ENCODE measurements at places on chromosomes 1 and 21.

- no peak for DNase-seq
Measured at GRCh38 chr1:247530785-247531184, 5.5 kb downstream of the OR2C3 start.

DNA sequence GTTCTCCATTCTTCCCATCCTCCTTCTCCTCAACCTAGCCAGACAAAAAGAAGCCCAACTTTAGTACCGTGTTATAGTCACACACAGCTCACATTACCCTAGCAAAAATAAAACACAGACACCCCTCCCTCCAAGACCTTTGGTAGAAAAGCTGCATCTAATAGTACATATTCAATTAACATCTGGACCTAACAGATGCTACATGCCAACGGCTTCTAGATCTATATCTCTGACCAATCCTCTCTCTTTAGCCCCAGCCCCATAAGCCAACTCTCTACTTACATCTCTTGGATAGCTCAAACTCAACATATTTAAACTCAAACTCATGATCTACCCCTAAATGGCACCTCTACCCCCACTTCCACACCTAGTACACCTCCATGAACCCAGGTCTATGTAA lies 233.1 kb downstream of the KCNH1 start:
- DNase-seq, result no peak

GRCh38 chr1:7070389-7071029 lies 285.3 kb downstream of the CAMTA1 start:
- peak; percentile 69 for DNase-seq

DNA sequence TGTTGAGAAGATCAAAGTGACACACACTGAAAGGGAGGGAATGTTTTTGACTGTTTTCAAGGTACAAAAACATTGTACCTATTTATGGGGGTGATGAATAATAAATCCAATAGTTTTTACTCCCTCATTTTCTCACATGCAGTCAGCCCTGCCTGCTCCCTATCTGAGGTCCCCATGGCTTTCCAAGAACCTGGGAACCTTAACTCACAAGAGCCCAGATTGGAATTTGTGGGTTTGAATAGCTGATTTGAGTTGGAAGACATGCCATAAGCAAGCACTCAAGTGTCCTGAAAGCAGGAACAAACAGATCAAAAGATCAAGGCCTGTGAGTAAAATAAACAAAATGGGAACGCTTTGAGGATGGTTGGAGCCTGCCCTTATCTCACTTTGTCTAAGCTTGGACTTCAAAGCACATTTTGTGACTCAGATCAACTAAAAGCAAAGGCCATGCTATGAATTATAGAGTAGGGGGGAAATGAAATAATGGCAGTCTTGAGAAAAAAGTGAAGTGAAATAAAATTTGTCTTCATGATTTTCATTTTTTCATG lies 136.6 kb downstream of the LYPLAL1 start:
- no peak for DNase-seq

- DNase-seq, result no peak
Measured at GRCh38 chr1:86718786-86719185, 14.4 kb downstream of the SH3GLB1 start.

DNA sequence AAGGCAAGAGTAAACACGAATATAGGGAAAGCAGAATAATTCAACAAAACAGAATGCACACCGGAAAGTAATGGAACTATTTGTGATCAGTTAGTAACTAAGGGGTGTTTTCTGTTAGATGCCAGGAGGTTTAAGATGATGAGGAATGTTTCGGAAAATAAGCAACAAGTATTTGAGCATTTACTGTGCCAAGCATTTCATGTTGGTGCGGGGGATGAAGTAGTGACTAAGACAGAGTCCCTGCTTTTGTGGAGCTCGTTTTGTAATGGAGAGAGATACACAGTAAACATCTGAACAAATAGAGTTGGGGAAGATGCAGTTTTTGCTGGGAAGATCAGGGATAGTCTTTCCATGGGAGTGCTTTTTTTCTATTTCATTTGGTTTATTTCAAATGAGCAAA lies 78.7 kb downstream of the DYRK1A start:
- DNase-seq, result no peak

- no peak for DNase-seq
Measured at GRCh38 chr1:240136402-240136801, 44.7 kb downstream of the FMN2 start.

- DNase-seq, result no peak
Measured at GRCh38 chr1:100266741-100267140, 725 bp downstream of the RTCA start.

GRCh38 chr1:187338762-187339412 lies 510.1 kb downstream of the PLA2G4A start:
- no peak for DNase-seq

- DNase-seq, result no peak
Measured at GRCh38 chr1:21264898-21265297, 25.4 kb downstream of the ECE1 start.

DNA sequence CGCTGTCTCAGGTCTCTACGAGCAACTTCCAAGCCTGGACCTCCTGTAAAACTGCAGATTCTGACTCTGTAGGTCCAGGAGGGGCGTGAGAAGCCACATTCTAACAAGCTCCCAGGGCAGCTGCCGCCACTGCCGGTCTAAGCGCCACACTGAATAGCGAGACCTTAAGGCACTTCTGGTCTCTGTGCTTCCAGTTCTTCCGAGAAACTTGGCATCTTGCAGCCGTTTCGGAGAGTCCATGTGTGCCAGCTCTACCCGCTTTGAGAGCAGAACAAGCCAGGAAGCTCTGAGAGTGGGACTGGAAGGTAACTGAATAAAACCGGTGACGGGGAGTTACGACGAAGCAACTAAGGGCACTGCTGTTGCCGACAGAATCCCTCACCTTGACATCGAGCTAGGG lies 12.5 kb downstream of the AGT start:
- DNase-seq, result no peak

GRCh38 chr1:178263341-178263740 lies 169.4 kb downstream of the RASAL2 start:
- DNase-seq, result no peak

- DNase-seq, result peak; percentile 26
Measured at GRCh38 chr1:25523542-25523941, 19.9 kb upstream of the LDLRAP1 start.

- DNase-seq, result no peak
Measured at GRCh38 chr1:199040076-199040905, 401.5 kb downstream of the PTPRC start.

DNA sequence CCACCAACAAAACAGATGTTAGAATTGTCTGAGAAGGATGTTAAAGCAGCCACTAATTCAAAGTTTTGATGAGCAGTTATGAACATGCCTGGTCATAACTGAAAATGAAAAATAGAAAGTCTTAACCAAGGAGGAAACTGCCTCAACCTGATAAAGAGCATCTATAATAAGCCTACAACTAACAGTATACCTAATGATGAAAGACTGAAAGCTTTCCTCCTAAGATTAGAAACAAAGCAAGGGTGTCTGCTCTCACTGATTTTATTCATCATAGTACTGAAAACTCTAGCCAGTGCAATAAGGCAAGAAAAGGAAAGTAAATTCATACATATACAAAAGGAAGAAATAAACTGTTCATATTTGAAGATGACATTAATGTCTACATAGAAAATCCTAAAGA lies 82.0 kb downstream of the KCNK1 start:
- DNase-seq, result no peak

DNA sequence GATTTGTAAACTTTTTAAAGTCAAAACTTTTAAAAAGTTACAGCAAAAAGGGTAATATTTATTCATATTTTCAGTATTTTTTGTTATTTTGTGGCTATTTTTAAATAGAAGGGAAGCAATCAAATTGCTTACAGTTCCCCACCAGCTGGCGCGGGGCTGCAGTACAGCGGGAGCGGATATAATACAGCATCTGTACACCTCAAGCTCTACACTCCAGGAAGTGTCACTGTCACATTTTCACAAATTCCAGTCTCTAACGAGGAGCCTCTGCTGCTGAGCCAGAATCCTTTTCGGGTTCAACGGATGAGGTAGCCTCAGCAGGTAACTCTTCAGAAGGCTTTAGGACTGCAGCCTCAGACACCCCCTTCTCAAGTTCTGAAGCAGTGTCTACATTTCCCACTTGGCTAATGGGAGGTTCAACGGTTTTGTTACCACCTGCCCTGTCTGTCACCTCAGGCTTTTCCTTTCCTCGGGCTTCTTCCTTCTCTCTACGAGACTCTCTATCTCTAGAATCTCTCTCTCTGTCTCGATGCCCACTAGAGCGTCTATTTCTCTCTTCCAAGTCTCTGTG lies 11.7 kb downstream of the SOD1 start:
- DNase-seq, result no peak

DNA sequence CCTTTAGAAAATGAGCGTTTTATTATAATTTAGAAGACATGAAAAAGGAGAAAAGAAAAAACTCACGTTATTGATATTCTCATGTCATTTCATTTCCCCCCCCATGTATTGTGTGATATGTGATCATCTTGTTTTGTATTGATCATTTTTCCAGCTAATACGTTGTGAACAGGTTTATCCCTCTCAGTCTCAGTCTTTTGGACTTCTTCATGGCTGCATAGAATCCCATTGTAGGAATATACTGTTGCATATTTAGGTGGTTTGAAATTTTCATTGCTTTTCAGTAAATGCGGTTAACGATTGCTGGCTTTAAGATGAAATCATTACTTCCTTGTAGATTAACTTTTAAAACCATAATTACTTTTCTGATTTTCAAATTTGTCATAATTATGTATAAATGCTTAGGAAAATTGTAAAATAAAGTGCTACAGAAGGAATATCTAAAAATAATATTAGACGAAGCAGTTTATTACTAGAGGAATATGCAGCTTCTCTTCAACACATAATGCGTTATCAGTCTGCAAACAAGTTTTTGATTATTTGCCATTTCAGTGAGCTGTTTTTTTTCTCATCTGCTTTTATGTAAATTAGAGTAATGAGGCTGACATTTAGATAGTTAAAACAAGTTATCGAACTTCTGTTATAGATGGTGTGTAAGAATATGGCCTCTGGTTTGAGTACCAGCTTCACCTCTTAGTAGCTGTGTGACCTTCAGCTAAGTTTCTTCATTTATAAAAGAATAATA lies 1.8 kb downstream of the SON start:
- DNase-seq, result no peak

GRCh38 chr1:107139833-107140702 lies 771 bp upstream of the NTNG1 start:
- DNase-seq, result peak; percentile 73

- DNase-seq, result no peak
Measured at GRCh38 chr1:53982034-53982762, 35.8 kb downstream of the LDLRAD1 start.

GRCh38 chr1:7953850-7954609 lies 7.5 kb upstream of the PARK7 start:
- DNase-seq, result peak; percentile 96

DNA sequence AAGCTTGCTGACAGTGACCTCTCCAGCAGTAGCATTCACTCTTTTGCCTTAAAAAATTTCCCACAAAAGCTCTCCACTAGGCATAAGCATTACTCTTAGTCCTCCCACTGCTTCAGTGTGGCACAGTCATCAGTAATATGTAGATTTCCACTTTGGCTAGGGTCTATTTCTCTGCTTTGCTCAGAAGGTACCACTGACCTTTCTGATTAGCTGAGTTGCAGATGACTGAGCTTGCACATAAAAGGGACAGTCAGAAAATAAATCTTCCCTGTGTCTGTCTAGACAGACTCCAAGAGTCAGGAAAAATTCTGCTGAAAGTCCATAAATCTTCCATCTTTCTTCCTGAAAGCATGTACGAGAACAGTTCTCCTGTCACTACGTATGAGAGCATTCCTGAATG lies 56.6 kb upstream of the APP start:
- no peak for DNase-seq

GRCh38 chr1:11979028-11979850 lies 1.0 kb upstream of the MFN2 start:
- peak; percentile 88 for DNase-seq

GRCh38 chr1:173210283-173210682 lies 3.2 kb upstream of the TNFSF4 start:
- no peak for DNase-seq

GRCh38 chr1:162629651-162630050 lies 2.6 kb upstream of the DDR2 start:
- DNase-seq, result peak; percentile 39

- peak; percentile 47 for DNase-seq
Measured at GRCh38 chr1:43062527-43063095, 103.9 kb upstream of the SLC2A1 start.

- no peak for DNase-seq
Measured at GRCh38 chr1:167716000-167716271, 5.8 kb upstream of the MPZL1 start.

GRCh38 chr1:235821361-235821981 lies 45.2 kb downstream of the LYST start:
- no peak for DNase-seq

GRCh38 chr1:245173446-245174211 lies 18.8 kb downstream of the KIF26B start:
- no peak for DNase-seq

GRCh38 chr1:214565310-214565709 lies 13.9 kb upstream of the PTPN14 start:
- DNase-seq, result no peak

- no peak for DNase-seq
Measured at GRCh38 chr1:7555391-7556185, 215.5 kb upstream of the VAMP3 start.

DNA sequence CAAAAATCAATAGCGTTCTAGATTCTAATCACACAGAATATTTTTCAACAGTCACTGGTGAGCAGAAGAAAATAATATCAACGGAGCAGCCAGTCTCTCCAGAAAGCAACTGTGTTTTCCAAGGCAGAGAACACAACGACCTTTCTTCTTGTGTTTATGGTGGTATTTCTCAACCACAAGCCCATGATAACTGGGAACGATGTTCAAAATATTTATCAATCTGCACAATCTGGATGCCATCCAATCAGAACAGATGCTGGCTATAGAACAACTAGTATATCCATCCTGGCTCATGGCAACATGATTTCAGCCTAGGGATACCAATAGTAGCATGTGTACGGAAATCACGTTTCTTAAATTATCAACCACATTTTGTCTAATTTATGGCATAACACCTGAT lies 162.7 kb upstream of the RUNX1 start:
- no peak for DNase-seq

DNA sequence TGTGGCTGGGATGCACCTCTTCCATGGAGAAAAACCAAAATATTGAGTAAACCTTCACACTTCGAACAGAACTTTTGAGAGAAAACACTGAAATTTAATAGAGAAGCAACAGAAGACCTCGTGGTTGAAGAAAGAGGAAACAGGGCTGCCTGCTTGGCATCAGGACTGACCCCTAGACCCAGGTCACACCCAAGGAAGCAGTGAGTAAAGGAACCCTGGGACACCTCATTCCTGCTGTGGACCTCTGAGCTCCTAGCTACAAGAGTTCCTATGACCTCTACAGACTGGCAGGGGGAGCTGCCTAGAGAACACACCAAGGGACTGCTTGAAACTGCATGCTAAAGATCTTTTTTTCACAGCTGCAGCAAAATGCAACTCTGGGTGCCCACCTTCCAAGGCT lies 67.8 kb downstream of the FASLG start:
- DNase-seq, result no peak

DNA sequence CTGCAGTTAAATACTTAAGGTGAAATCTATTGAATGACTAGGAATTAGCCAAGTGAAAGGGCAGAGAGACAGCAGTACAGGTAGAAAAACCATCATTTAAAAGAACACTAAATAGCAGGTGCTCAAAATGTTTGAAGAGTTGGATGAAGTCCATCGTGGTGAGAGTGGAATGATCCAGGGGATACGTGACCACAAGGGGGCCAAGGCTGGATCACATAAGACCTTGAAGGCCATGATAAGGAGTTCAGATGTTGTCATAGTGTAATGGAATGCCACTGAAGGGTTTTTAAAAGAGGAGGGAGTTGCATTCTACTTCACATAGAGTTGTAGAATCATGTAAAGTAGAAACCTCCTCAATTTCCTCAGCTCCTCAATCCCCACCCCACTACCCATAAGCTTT lies 34.8 kb upstream of the HOOK1 start:
- DNase-seq, result no peak

- DNase-seq, result no peak
Measured at GRCh38 chr1:33010932-33011731, 25.6 kb downstream of the AK2 start.
